ENCODE measurements at places on chromosomes 3 and 15.

DNA sequence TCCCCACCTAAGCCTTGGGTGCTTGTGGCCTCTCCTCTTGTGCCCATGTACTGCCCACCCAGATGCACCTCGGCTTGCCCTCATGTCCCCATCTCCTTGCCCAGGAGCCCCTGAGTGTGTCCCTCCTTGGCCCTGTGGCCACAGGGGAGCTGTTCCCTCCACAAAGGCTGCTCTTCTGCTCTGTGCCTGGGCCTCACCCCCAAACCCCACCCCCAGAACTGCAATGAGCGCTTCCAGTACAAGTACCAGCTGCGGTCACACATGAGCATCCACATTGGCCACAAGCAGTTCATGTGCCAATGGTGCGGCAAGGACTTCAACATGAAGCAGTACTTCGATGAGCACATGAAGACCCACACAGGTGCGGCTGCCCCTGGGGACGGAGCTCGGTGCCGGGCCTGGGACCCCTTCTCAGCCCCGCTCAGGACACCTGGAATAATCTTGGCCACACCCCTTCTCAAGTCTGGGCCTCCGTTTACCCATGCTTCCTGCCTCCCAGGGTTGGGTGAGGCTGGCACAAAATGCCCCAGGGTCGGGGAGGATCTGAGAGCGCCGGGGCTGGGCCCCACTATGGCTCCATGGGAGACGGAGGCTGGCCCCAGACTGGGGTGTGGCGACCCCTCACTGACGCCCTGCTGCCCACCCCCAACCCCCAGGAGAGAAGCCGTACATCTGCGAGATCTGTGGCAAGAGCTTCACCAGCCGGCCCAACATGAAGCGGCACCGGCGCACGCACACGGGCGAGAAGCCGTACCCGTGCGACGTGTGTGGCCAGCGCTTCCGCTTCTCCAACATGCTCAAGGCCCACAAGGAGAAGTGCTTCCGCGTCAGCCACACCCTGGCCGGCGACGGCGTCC, 10.3 kb downstream of the ZBTB47 start:
- DNase-seq = no peak

DNA sequence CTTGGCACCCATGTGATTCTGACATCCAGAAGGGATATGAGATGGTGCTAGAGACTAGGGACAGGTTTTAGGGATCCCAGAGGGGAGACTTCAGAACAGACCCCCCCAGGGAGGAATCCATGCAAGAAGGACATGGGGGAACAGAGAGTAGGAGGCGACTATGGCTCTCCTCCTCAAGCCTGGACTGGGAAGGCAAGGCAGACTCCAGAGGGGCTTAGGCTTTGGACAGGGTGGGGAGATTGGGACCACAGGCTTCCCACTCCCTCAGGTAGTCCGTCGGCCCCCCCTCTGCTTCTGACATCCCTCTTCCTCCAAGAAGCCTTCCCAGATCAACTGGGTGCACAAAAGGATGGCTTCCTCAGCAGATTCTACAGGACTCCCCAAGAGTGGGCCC, 3.0 kb upstream of the VIPR1 start:
- DNase-seq = no peak

DNA sequence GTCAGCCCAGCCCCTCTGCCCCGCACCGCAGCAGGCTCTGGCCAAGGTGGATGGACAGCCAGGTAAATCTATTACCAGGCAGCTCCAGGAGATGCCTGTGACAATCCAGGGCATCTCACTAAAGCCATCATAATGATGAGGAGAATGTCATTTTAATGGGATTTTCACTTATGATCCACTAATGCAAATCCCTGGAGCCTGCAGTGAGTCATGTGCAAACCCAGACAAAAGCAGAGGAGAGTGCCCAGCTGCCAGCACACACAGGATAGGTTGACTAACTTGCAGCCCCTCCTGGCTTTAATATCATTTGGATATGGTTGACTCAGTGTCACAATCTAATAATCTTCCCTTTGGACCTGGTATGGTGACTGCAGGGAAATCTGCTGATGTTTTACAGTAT, 206.9 kb upstream of the TRIM42 start:
- no peak for DNase-seq

- no peak for DNase-seq
Measured at GRCh38 chr3:16523778-16524177, 10.3 kb upstream of the RFTN1 start.
